CD4-positive, alpha-beta memory T cell (primary cell): ENCODE measurements at places on chromosomes 7 and 10. TPM values are rescaled to one million over a fixed set of nuclear protein-coding genes. Genes with fewer than 3 reads are reported as not detected.

GRCh38 chr10:68752711-68753350, 31.8 kb downstream of the CCAR1 start:
- DNase-seq = no peak

CDK14 gene
- polyA plus RNA-seq = 0.70 TPM

DNA sequence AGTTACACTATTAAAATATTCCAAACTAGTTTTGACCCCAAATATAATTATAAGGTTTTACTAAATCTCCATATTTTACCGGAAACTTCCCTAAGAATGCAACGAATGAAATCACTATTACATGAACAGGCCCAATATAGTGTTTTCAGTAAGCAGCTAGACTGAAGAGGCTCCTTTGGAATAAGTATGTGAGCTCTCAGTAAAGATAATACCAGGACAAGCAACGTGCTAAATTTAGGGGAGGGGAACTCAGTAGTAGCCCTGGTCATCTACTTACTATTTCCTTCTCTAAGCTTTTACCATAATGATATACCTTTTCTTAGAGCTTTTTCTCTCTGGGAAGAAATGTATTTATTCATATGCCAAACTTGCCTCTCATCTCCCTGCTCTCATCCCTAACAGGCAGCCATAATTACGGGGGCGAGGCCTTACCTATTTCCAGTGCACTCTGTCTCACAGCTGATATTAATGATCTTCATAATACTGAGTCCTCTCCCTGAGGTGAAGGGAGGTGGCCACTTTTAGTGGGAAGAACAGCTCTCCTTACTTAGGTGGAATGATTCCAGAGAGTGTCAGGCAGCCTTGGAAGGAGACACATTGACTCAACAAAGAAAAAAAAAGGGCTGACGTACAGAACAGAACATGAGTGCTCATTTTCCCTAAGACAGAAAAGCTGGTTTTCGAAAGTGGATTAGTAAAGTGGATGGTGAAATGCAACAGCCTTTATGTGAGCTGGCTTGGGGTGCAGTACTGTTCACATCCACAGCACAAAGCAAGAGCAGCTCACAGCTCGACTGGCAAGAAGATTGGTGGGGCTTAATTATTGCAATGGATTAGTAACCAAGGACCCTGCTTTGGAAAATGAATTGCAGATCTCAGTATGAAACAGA, 165.4 kb downstream of the GLI3 start:
- no peak for DNase-seq

ST8SIA6 gene
- 0.30 TPM for polyA plus RNA-seq

DNA sequence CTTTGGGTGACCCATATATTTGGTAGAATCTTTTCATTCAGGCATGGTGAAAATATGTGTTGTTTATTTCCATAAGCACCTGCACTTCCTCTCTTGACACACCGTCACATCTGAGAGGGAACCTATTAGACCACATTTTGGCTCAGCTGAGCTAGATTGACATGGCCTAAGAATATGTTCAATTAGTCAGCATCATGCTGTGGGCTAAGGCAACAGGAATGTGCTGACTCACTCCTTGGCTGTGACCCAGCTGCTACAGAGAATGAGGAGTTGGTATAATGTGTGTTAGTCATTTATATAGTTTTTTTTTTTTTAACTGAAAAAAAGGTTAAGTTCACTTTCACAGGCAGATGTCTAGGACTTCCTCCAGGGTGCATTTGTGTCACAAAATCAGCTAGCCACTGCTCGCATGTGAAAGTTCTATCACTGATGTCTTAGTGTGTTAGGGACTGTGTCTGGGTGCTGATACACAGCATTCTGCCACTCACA, 180.6 kb downstream of the SEMA3E start:
- DNase-seq = no peak

HKDC1 gene
- polyA plus RNA-seq = 5.5 TPM

DNA sequence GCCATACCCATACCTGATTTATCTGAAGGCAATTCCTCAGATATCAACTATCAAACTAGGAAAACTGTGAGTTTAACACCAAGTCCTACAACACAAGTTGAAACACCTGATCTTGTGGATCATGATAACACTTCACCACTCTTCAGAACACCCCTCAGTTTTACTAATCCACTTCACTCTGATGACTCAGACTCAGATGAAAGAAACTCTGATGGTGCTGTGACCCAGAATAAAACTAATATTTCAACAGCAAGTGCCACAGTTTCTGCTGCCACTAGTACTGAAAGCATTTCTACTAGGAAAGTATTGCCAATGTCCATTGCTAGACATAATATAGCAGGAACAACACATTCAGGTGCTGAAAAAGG, 69.0 kb upstream of the RSBN1L start:
- DNase-seq = no peak

DNA sequence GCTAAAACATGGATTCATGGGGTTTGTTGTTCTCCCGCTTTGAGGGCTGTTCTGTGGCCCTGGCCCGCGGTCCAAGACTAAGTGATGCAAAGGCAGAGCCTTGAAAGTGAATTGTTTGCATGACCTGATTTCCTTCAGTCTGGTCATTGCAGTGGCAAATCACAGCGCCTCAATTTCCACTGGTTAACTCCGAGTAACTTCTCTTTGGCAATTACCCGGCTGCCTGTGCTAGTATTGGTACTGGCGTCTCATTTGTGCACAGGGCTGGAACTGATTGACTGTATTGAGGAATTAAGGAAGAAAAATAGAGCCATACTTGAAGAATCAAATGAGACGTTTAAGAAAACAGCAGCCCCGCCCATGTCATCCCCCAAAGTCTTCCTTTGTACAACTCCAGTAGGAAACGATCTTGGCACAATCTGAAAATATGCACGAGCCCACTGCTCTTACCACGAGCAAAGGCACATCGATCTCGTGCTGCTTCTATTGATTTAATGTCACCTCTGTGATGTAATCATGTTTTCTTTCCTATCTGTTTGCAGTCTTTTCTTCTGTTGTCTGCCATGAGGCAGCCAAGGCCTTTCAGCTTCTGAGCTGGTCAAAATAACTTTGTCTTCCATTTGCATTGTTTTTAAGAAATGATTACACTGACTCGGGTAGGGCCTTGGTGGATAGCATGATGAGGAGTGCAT, 60.6 kb upstream of the SHH start:
- DNase-seq = no peak

GRCh38 chr7:130297628-130298543, 4.9 kb downstream of the CPA4 start:
- DNase-seq = no peak

PSMC2 gene
- polyA plus RNA-seq = 169 TPM

DNA sequence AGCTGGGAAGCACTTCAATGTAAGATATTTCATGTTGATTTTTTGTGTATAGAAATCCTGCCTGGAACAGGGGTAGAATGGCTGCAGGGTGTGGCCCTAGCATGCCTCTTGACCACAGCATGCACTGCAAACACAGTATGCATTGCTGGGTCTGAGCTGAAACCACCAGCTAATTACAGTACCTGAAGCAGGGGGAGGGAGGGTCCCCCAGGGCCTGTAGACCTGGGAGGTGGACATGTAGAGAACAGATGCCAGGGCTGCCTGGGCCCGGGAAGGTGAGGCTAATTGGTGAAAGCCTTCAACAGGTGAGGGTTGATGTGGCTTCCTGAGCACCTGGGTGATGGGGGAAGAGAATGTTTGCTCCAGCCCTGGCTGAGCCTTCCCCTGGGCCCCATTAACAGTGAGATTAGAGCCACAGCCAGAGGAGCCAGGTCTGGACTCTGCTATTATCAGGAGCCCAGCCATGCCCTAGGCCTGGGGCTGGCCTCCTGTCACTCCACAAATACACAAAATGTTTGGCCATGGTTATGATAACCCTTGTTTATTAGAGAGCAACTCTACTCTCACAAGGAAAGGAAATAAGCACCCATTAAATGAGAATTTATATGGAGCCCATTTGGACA, 83.3 kb downstream of the PLXNA4 start:
- DNase-seq = no peak

- no peak for DNase-seq
These were observed 58.1 kb upstream of the CTTNBP2 start for GRCh38 chr7:117931314-117931713.

CADPS2 gene
- not detected for polyA plus RNA-seq

- no peak for DNase-seq
These were observed 2.8 kb downstream of the DNAJB9 start for GRCh38 chr7:108572480-108572879.

- DNase-seq = no peak
These were observed 473.5 kb upstream of the AKR1E2 start for GRCh38 chr10:4352414-4352961.

GRCh38 chr7:24739306-24739705, 18.0 kb downstream of the GSDME start:
- DNase-seq = no peak

- no peak for DNase-seq
These were observed 306.8 kb downstream of the WDR11 start for GRCh38 chr10:121157998-121158397.

SLC26A3 gene
- not detected for polyA plus RNA-seq

DNA sequence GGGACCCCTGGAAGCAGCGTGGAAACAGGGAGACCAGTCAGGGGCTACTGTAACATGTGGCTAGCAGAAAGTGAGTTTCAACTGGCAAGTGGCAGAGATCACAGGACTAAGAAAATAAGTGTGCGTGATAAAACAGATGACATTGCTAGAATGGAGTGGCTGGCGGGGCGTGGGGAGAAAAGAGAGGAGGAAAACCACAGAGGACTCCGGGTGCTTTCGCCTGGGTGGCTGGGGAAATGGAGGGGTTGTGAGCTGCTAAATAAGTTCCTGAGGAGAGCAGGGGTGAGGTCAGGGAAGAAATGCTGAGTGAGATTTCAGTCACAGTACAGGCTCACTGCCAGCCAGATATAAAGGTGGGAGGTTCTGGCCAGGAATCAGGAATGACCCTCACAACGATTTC, 166.9 kb downstream of the MYOF start:
- DNase-seq = no peak

DNA sequence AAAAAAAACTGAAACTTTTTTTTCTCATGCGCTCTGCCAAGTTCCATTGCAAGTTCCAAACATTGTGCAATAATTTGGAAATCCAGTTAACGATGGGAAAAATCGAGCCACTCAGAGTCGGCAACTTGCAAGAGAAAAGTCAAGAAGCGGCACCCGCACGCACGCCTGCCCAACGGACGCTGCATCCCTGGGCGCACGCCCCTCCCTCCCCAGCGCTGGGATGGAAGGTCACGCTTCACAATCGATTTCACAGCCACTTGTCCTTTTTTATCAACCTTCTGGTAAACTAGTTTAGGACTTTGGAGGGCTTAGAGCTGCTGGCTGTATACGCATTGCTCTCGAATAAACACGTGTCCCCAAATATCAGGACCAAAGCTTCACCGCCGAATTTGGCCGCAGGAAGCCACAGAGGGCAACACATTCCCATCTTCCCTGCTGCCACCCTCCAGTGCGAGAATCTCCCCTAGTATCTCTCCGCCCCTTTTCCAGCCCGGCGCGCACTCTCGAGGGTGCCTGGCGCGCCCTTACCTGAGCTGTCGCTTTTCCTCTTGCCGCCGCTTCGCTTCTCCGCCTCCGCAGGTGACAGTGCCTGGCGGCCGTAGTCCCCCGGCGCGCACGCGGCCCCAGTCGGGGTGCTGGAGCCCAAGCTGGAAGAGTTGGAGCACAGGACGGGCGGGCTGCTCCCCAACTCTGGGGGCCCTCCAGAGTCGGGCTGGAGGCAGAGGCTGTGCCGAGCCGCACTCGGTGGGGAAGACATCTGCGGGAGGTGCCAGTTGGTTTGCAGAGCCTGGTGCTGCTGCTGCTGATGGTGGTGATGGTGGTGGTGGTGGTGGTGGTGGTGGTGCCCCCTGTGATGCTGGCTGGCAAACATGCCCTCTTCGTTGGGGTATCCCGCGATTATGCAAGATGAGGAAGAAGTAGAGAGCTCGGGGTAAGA, 857 bp downstream of the MEOX2 start:
- DNase-seq = no peak

IGF2BP3 gene
- not detected for polyA plus RNA-seq

TBX20 gene
- not detected for polyA plus RNA-seq

VPS26A gene
- 37.4 TPM for polyA plus RNA-seq

DNA sequence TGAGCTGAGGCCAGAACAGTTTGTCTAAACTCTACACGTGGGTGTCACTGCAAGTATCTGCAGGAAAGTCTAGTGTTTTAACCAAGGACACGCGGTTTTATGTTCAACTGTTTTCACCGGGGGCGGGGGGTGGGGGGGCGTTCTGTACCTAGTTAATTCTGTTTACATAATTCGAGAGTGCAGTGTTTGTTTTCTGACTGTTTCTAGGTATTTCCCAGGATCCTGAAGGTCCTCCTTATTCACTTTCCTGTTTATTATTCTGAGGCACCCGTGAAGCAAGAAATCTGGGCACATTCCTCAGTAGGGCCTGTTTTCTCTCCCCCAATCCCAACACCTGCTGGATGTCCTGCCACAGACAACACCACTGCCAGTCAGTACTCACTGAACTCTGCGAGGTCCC, 7.6 kb downstream of the LOXL4 start:
- DNase-seq = no peak

SMO gene
- not detected for polyA plus RNA-seq

- no peak for DNase-seq
These were observed 7.7 kb upstream of the TRUB1 start for GRCh38 chr10:114930320-114930719.

- DNase-seq = peak; percentile 6
These were observed 928 bp upstream of the CSTF2T start for GRCh38 chr10:51700228-51700817.

MACROH2A2 gene
- 5.6 TPM for polyA plus RNA-seq

DNA sequence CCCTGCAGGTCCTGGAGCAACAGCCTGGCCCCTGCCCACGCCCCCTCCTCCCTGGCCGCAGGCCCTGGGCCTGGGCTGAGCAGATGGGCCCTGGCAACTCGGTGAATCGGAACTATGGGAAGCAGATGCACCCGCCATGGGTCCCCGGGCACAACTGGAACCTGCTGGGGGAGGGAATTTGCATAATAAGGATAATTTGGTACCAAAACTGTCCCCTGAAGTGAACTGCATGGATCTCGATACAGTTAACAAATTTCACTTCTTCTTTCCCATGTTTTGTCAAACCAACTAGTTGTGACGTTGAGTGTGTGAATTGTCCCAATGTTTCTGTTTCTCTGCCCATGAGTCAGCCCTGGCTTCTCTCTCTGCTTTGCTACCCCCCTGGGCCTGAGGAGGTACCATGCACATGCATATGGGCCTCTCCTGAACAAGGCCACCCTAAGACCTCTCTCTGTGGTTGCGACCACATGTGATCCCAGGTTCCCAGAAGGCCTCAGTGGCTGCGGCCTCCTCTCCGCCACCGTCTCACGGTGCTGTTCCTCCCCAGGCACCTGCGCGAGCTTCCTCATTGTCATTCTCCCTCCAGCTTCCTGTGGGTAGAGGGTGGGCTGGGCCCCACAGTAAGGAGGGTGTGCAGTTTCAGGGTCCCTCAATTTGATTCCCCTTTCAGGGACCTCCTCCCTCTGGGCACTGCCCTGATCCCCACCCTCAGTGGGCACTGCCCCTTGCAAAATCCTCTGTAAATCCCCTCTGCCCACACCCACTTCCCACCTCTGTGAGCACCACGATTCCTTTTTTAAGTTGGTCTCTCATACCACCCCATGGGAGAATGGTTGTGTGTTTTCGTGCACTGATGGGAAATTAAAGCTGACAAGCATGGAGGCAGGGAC, 40.0 kb downstream of the FIGNL1 start:
- no peak for DNase-seq

HMX2 gene
- polyA plus RNA-seq = not detected

- no peak for DNase-seq
These were observed 22.2 kb downstream of the SUGCT start for GRCh38 chr7:40156988-40157387.

GRCh38 chr7:34275624-34276023, 370.3 kb downstream of the BMPER start:
- DNase-seq = no peak

- no peak for DNase-seq
These were observed 124.7 kb downstream of the PTPN20 start for GRCh38 chr10:47035819-47036337.

GRCh38 chr7:5708271-5708670, 73.2 kb downstream of the RNF216 start:
- DNase-seq = no peak

CFTR gene
- not detected for polyA plus RNA-seq
